IMR-90 (cell line): ENCODE measurements at places on chromosomes 7 and 10.

- no peak overlapping the region for H3K4me3 ChIP-seq
- H3K27ac ChIP-seq = no peak overlapping the region
Measured at GRCh38 chr7:17493446-17493845, 195.0 kb downstream of the AHR start.

GRCh38 chr7:117669818-117670217 is 190.0 kb downstream of the CFTR start:
- no peaks in the 10 kb centered on the region for H3K27me3 ChIP-seq
- no peaks in the 10 kb centered on the region for H3K36me3 ChIP-seq
- DNase-seq = no peak
- H3K4me1 ChIP-seq = peaks cover 19% of the 10 kb centered on the region

DNA sequence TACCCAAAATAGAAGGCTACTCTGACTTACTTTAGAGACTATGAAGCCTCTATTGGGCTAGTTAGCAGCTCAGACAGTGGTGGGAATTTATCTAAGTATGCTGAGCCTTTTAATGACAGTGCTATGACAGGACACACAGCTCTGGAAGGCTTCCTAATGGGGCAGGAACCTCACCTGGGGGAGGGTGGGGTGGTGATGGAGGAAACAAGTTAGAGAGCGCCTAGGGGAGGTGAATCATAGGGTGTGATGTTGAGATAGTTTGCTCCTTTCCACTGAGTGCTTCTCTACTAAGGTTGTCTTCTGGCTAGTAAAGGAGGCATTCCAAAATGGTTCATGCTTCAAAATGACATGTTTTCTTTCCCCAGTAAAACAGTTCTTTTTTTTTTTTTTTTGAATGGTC is 42.1 kb downstream of the PPP1R9A start:
- H3K27ac ChIP-seq = no peak overlapping the region
- H3K27me3 ChIP-seq = no peaks in the 10 kb centered on the region
- no peaks in the 10 kb centered on the region for H3K36me3 ChIP-seq

DNA sequence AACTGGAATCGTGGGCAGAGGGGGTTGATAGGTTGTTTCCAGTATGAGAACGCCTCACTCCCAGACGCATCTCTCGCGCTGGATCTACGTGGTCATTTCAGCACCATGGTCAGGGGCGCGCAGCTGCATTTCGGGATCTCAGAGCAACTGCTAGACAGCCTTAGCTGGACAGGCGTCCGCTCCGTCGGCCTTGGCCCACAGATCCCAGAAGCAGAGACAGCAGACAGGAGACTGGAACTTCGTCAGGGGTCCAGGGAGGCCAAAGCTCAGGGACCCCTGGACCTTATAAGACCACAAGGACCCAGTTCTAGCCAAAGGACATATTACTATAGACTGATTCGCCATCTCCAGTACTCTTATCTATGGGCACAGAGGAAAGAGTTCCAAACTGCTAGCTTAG is 5.3 kb downstream of the NEUROG3 start:
- no peak overlapping the region for H3K4me3 ChIP-seq
- no peak overlapping the region for H3K27ac ChIP-seq

DNA sequence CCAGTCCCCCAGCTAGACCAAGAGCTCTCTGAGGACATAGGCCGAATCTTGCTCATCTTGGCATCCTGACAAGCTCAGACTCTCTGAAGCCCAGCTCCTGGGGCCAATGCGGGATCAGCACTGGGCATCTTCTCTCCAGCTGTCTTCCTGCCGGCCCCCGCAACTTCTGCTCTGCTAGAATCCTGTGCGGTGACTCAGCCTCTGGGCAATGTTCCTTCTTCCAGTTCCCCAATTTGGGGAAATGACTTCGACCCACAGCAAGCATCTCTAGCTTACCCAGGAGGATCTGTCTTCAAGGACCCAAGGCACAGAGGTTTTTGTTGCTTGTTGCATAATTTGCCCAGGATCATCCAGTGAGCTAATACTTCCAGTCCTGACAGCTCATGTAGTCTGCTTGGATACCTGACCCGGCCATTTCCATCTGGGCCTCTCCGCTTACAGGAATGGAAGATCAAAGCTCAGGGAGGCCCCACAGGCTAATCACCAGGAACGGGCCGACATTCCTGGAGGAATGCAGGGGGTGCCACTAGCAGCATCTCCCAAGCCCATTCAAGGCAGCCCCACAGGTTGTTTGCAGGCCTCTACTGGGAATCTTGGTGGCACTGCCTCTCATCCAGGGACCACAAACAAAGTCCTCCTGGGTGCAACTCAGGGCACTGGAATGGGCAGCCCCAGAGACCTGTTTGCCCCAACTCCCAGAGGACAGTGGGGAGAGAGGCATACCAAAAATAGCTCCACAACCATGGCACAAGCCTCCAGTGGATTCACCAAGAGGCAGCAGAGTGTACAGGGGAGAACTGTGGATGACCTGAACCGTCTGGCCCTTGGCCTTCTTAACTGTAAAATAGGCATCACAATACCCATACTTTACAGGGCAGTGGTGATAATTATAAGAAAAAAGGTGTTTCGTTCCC is 151.9 kb downstream of the NEURL1 start:
- H3K36me3 ChIP-seq = peaks cover 18% of the 10 kb centered on the region
- H3K27me3 ChIP-seq = no peaks in the 10 kb centered on the region
- peak; percentile 99 for DNase-seq
- H3K4me1 ChIP-seq = peaks cover 33% of the 10 kb centered on the region

- H3K27me3 ChIP-seq = no peaks in the 10 kb centered on the region
- H3K36me3 ChIP-seq = 0 out of 2 replicates have a peak, but pooled peaks cover 2% of the 10 kb centered on the region
- no peaks in the 10 kb centered on the region for H3K4me1 ChIP-seq
- no peak overlapping the region for H3K27ac ChIP-seq
Measured at GRCh38 chr7:124898531-124898930, 31.1 kb downstream of the POT1 start.

- no peak overlapping the region for H3K4me3 ChIP-seq
- peaks cover 2% of the 10 kb centered on the region for H3K27me3 ChIP-seq
- no peak for DNase-seq
- H3K4me1 ChIP-seq = 0 out of 2 replicates have a peak, but pooled peaks cover 3% of the 10 kb centered on the region
Measured at GRCh38 chr7:121545418-121545817, 149.3 kb upstream of the FAM3C start.

DNA sequence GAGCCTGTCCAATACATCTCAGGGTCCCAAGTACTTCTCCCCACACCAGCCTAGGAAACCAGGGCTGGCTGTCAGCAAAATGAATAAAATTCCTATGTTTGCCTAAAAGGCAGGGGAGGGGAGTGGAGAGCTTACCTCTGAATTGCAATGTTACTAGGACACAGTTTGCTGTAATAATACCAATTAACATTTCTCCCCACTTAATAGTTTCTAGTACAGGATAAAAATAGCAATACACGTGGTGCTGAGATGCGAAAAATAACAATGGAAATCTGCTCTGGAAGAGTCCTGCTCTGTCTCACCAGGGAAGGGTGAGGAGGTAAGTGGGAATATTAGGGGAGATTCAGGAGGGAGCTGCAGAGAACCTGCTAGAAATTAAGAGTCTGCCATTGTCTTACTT is 112.3 kb downstream of the PLXNA4 start:
- no peak for DNase-seq
- H3K27me3 ChIP-seq = no peaks in the 10 kb centered on the region
- no peaks in the 10 kb centered on the region for H3K4me1 ChIP-seq
- H3K36me3 ChIP-seq = no peaks in the 10 kb centered on the region
- no peak overlapping the region for H3K27ac ChIP-seq
- no peak overlapping the region for H3K4me3 ChIP-seq

GRCh38 chr7:25028370-25029021 is 48.5 kb upstream of the OSBPL3 start:
- H3K27ac ChIP-seq = peak overlapping the region; percentile 88
- peaks cover 30% of the 10 kb centered on the region for H3K4me1 ChIP-seq
- H3K4me3 ChIP-seq = no peak overlapping the region
- H3K36me3 ChIP-seq = no peaks in the 10 kb centered on the region
- peak; percentile 96 for DNase-seq

GRCh38 chr10:79412516-79412915 is 32.9 kb downstream of the ZCCHC24 start:
- peaks cover 45% of the 10 kb centered on the region for H3K4me1 ChIP-seq
- DNase-seq = no peak
- H3K27ac ChIP-seq = no peak overlapping the region
- H3K27me3 ChIP-seq = no peaks in the 10 kb centered on the region

DNA sequence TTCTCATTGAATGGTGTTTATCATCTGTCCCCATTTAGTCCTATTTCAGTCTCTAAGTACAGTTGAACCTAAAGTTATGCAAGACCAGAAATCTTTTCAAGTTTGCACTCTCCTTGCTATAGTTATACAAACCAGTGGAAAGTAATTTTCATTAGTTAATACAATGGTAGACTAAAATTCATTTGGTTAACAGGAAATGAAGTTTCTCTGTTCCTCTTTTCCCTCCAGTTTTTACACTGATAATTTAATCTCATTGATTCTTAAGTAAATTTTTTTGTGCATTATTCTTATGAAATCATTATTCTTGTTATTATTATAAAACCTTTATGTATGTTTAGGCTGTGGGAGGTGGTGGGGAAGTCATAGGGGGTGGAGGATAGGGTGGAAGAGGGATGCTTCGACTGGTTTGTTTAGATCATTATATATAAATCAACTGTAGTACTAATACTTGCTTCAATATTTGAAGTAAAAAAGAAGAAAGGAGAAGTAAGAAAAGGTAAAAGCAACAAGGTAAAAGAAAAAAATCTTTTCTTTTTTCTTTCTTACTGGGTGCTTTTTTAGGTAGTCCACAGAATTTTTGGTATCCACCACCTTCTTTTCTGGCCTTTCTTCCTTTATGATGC is 104.1 kb downstream of the GPR85 start:
- no peaks in the 10 kb centered on the region for H3K36me3 ChIP-seq
- no peaks in the 10 kb centered on the region for H3K27me3 ChIP-seq
- no peak overlapping the region for H3K27ac ChIP-seq

DNA sequence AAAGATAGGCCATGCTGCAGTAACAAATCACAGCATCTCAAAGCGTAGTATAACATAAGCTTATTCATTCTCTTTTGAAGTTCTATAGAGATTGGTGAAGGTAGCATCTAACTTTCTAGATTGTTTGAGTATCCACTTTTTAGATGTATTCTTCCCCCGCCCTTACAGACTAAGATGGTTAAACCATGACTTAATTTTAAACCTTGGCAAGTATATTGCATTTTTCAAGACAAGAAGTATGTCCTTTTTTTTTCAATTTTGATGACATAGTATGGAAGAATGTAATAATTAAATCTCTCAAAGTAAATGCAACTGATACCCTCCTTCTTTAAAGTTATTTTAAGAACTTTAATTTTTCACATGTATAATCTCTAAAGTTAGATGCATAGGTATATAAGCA is 190.0 kb downstream of the KCND2 start:
- no peaks in the 10 kb centered on the region for H3K36me3 ChIP-seq
- H3K4me1 ChIP-seq = no peaks in the 10 kb centered on the region
- H3K27ac ChIP-seq = no peak overlapping the region
- no peaks in the 10 kb centered on the region for H3K27me3 ChIP-seq
- H3K4me3 ChIP-seq = no peak overlapping the region

DNA sequence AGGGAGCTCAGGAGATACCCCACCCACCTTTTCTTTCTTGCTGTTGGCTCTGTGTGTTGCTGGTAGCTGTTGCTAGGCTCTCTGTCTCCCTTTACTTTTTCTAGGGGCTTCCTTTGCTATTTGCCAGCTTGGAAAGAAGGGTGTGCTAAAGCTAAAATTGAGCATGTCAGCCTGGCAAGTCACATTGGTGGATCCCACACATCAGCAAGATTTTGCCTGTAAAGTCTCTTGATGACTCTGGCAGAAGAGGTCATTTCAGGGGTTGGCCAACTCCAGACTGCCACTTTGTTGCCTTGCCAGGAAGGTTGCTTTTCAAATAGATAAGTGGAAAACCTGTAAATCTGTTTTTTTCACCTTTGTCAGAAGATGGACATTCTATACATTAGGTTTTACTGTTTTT is 9.9 kb downstream of the CCNY start:
- H3K4me1 ChIP-seq = peaks cover 20% of the 10 kb centered on the region
- no peaks in the 10 kb centered on the region for H3K27me3 ChIP-seq
- no peak overlapping the region for H3K27ac ChIP-seq
- no peaks in the 10 kb centered on the region; the same call in 1 of the 2 replicates for H3K36me3 ChIP-seq

- H3K27ac ChIP-seq = no peak overlapping the region
- no peaks in the 10 kb centered on the region for H3K36me3 ChIP-seq
- no peak overlapping the region for H3K4me3 ChIP-seq
- no peaks in the 10 kb centered on the region for H3K27me3 ChIP-seq
Measured at GRCh38 chr7:148148456-148148855, 442.1 kb upstream of the C7orf33 start.

DNA sequence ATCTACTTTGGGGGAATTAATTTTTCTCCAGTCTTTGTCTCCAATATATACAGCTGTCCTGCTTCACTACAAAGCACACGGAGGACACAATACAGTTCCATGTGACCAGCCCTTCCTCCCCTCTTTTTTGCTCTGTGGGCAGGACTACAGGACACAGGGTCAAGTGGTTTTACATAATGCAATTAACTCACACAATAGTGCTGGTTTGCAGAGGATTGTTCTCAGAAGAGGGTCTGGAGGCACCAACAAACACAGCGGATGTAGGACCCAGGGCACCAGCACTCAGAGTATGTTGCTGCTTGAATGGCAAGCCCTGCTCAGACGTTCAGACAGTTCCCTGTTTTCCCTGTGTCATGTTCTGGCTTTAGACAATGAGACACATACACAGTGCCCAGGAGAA is 52.0 kb upstream of the NPTX2 start:
- no peaks in the 10 kb centered on the region for H3K4me1 ChIP-seq
- H3K4me3 ChIP-seq = no peak overlapping the region
- H3K27ac ChIP-seq = no peak overlapping the region
- H3K27me3 ChIP-seq = no peaks in the 10 kb centered on the region
- no peak for DNase-seq

DNA sequence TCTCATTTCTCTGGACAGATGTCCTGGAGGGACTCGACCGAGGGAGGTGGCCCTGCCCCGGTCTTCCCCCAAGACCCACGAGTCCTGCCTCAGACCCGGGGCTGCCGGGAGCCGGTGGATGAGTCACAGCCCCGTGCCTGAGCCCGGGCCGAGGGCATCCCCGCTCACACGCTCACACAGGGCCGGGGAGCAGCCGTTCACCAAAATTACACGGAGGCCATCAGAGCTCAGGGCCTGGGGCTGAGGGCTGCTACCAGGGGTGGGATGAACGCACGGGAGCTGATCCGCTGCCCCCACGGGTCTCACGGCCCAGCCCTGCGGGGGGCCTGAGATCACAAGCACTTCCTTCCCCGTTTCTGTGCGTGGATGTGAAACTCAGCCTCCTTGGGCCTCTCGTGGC is 17.5 kb downstream of the FAM20C start:
- no peak overlapping the region for H3K4me3 ChIP-seq
- no peak for DNase-seq
- H3K27me3 ChIP-seq = no peaks in the 10 kb centered on the region

DNA sequence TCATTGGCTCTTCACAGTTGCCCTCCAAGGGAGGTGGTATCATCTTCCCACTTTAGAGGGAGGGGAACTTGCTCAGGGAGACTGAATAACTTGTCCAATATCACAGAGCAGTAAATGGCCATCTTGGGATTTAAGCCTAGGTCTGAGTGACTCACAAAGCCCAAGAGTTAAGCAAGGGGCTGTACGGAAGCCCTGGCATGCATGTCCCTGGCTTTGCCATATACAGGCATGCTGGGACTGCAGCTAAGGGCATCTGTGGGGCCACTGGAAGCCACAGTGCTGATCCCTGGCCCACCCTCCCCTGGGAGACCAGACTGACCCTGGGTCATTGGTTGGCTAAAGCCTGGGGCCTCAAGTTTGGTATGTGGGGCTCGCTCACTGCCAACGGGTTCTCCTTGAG is 3.1 kb downstream of the VSIR start:
- DNase-seq = peak; percentile 53
- H3K27me3 ChIP-seq = no peaks in the 10 kb centered on the region
- H3K4me3 ChIP-seq = no peak overlapping the region
- H3K4me1 ChIP-seq = peaks cover 59% of the 10 kb centered on the region
- no peaks in the 10 kb centered on the region for H3K36me3 ChIP-seq
